ENCODE measurements at places on chromosomes 16 and 17. TPM values are rescaled to one million over a fixed set of nuclear protein-coding genes. Genes with fewer than 3 reads are reported as not detected.

- no peak for DNase-seq
Observed at GRCh38 chr17:83106913-83107655, 27.7 kb downstream of the METRNL start.

DNA sequence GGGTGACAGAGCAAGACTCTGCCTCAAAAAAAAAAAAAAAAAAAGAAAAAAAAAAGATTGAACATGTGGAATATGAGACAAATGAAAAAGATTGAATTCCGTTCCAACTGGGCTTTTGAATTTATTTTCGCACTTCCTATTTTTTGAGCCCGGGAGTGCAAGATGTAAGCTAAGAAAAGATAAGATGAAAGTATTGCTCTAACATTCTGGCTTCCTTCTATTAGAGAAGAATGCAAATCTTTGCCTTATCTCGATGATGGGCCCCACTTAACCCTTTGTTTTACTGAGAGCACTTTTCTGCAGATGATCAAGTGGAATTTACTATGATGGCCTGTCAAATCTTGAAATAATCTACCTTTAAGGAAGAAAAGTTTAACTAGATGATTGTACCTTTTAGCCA is 96.3 kb downstream of the WWOX start:
- DNase-seq, result no peak

DNA sequence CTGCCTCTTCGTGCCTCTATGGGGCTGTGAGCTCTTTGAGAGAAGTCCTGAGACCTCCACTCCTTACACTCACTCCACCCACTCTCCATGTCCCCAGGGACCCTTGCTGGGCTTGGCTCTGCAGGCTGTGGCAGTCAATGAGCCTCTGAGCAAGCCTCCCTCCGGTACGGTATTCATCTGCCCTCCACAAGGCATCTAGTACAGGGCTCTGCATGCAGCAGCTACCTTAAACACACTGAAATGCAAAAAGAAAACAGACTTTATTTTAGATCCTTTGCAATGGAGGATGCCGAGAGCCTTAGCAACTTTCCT is 38.9 kb upstream of the SMPD3 start:
- no peak for DNase-seq

DNA sequence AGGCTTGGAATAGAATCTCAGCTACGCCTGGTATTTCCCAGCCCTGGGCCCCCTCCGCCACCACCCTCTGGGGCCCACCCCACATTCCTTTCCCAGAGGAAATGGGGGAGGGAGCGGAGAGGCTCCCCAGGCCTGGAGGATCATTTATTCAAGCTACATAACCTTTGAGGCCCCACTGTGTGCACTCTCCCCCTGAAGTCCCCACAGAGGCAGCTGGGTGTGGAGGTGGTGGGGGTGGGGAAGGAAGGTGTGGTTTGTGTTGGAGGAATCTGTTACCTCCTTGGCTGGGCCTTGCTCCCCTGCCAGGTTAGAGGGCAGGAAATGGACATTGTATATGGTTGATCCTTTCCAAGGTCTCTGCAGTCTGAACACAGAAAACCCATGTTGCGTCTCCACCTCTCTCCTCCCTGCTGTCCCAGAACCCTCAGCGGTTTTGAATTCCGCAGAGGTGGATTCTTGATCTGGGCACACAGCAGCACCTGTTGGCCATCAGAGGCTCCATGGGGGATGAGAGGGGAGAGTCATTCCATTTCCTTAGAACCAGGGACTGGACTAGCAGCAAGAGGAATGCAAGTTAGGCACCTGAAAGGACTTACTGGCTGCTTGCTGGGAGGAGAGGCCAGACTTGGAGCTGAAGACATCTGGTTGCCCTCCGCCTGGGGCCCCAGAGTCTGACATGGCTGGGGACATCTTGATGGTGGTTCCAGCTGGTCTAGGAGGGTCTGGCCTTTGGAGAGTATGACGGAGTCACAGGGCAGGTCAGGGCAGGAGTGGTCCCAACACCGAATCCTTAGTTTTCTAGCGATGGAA is 23.0 kb downstream of the ARHGAP23 start:
- DNase-seq, result no peak

DNA sequence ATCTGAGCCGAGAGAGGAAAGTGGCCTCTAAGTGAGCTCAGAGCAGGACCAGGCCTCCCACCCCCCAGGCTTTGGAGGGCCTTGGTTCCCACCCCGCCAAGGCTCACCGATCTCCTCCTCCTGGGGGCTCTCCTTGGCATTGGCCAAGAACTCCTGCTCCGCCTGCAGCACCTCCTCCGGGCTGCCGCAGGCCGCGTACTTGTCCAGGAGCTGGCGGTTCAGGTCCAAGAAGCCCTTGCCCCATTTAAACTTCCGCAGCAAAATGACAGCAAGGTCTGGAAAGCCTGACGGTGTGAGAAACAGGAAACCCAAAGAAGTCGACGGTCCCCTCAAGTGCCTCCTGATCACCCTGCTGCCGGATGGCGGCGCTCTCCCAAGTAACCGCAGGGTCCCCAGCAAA is 1.7 kb downstream of the TSR3 start:
- DNase-seq, result no peak

GRCh38 chr16:72635104-72635503 is 412.8 kb downstream of the ZFHX3 start:
- DNase-seq, result no peak

DNA sequence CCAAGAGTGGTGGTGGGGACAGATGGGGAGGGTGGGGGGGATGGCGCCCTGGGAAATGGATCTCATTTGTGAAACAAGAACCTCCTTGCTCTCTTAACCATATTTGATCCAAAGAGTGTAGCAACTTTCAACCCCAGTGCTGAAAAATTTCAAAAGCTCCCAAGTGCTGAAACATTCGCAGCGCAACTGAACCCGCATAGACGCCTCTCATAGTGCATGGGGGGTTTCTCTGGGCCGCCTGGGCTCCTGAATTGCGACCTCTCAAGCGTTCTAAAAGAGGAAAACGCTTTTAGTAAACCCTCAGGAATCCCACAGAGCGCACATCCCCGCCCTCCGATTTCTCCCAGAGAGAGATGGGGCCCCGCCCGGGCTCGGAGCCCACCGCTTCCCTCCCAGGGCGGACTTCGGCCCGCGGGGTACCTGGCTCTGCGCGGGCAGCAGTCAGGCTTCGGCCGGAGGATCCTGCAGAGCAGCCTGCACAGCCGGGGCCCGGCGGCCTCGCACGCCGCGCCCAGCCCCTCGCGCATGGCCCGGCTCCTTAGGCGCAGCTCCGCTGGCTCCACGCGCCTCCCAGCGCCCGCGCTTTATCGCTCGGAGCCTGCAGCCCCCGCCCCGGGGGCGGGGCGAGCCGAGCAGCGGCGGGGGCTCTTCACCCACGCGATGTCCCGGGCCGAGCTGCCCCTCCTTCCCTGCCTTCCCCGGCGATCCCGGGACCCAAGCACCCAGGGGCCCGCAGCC is 7.0 kb downstream of the NOS2 start:
- DNase-seq, result no peak

GRCh38 chr16:80619824-80620223 is 79.0 kb downstream of the DYNLRB2 start:
- DNase-seq, result no peak

The CDH3 gene
- 0.32 TPM for total RNA-seq

DNA sequence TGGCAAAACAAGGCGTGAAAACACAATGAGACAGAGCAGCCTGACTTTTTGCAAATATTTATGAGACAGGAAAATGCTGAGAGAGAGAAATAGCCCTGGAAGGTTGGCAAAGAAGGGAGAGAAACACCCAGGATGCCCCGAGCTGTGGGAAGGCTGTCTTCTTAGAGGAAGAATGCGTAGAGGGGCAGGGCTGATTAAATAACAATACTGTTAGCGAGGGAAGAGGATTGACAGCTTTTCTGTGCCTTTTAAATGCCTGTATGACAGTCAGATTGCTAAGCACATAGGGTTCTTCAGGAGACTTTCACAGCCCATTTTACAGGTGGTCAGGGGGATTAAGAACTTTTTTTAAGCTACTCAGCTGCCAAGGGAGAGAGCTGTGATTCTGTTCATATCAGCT is 219.2 kb downstream of the SHISA9 start:
- DNase-seq, result no peak

- DNase-seq, result peak; percentile 34
Observed at GRCh38 chr17:63440127-63440769, 5.9 kb downstream of the CYB561 start.

DNA sequence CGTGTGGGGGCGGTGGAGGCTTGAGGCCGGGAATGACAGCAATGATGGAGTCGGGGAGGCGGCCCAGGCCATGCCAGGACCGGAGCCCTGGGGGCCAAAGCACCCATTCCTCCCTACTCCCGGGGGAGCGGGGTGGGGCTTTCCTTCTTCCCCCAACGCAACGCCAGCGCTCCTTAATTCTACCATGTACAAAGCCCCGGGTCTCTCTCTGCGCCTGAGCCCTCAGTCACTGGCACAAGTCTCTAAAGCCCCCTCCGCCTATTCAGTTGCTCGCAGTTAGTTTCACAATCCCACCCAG is 245 bp upstream of the RNF227 start:
- no peak for DNase-seq

- DNase-seq, result no peak
Observed at GRCh38 chr17:1967213-1967612, 57.9 kb downstream of the RTN4RL1 start.

The GPRC5B gene
- 0.42 TPM for total RNA-seq

- no peak for DNase-seq
Observed at GRCh38 chr16:87507351-87508069, 14.7 kb upstream of the ZCCHC14 start.

DNA sequence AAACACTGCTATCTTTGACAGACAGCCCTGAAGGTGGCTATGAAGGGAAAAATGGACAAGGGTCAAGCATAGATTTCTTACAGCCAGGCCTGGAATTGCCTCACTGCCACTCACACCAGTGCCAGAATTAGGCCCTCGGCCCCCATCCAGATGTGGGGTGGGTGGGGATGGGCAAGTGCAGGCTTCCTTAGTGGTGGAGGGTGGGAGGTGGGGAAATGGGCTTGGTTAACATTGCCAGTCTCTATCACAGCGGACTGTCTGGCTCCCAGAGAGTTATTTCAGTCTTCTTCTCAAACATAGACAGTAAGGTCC is 24.9 kb downstream of the B9D1 start:
- no peak for DNase-seq

DNA sequence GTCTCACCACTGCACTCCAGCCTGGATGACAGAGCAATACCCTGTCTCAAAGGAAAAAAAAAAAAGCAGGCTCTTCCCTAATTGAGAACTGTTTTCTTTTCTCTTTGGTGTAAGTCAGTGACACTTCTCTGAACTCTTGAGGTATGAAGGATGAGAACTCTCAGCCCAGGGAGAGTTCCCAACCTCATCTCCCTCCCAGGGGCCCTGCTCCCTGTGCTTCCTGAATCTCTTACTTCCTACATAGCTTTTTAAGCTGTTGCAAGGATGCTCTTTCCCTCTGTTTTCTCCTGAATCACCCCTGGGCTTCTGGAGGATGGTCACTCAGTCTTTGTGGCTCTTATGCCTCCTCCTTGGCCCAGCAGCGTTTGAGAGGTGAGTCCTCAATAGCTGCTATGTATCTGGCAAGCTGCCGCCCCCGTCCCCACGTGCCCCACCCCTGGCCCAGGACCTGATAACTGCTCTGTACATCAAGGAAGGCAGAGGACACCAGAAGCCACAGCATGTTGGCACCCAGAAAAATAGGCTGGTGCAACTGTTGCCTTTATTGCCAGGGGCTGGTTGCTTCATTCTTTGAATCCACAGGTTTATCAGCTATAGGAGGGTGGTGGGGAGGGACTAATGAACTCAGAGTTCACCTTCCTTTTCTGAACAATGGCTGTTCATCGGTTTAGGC is 24.0 kb downstream of the IGF2BP1 start:
- no peak for DNase-seq

- no peak for DNase-seq
Observed at GRCh38 chr16:20355114-20355782, 2.7 kb upstream of the UMOD start.

GRCh38 chr17:73600103-73600871 is 44.0 kb downstream of the SDK2 start:
- DNase-seq, result no peak

- no peak for DNase-seq
Observed at GRCh38 chr16:10983159-10983558, 38.8 kb downstream of the CLEC16A start.

The GAST gene
- total RNA-seq, result not detected

DNA sequence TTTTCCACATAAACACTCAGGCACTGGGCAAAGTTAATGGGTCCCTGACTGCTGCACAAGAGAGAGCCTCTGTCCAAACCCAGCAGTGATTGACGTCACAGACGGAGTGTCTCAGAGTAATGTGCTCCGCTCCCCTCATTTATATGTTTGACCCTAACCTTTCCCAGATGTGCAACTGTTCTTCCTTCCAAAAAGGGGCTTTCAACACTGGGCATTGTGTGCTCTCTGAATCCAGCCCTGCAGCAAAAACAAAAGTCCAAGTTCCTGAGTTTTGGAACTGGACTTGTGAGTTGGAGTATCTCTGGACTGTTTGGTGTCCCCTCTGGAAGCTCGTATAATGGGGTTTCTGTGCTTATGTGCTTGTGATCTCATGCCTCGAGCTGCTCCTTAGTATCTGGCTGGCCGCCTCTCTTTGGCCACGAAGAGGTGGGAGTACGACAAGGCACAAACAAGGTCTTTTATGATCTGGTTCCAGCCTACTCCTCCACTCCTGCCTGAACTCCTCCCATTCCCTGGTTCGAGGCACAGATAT is 76.4 kb upstream of the SMIM36 start:
- DNase-seq, result no peak

The RCVRN gene
- not detected for total RNA-seq

DNA sequence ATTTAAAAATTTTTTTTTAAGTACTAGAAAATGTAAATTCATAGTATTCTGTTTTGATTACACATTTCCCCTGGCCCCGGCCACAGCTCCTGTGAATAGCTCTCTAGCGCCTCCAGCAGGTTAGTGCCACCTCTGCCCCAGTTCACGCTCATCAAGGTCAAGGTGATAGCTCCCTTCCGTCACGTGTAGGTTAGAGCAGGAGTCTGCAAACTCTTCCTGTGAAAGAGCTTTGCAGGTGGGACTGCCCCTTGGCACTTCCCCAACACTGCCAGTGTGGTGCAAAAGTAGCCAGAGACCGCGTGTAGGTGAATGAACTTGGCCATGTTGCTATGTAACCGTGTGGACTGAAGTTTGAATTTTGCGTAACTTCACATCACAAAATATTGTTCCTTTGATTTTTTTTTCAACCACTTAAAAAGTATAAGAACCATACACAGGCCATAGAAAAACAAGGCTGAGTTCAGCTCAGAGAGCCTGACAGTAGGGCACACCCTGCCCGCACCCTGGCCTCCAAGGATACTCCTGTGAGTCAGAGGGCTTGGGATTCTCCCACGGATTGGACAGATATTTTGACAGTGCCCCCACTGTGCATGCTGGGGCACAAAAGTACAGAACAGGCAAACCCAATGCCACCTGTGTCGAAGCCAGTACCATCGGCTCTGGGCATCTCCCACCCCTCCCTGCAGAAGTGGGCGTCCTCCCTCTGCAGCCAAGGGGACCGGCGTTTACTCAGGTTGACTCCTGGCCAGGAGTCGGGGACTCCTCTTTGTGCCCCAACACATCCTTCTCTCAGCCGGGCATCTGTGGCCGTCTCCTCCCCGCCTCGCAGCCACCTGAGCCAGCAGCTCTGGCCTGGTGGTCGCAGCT is 92.0 kb upstream of the CHMP6 start:
- peak; percentile 56 for DNase-seq

- no peak for DNase-seq
Observed at GRCh38 chr16:33059206-33059605, 134.8 kb upstream of the TP53TG3C start.

The OTOP2 gene
- total RNA-seq, result not detected

- DNase-seq, result no peak
Observed at GRCh38 chr17:62578757-62579487, 48.5 kb upstream of the MRC2 start.

The CDT1 gene
- 4.8 TPM for total RNA-seq

- DNase-seq, result no peak
Observed at GRCh38 chr16:66131156-66131807, 235.2 kb upstream of the CDH5 start.

GRCh38 chr16:1182950-1183907 is 30.3 kb downstream of the CACNA1H start:
- DNase-seq, result no peak
